ENCODE measurements at places on chromosomes 12 and 14.

- DNase-seq = no peak
These were observed 196.6 kb upstream of the EGLN3 start for GRCh38 chr14:34147461-34147860.

DNA sequence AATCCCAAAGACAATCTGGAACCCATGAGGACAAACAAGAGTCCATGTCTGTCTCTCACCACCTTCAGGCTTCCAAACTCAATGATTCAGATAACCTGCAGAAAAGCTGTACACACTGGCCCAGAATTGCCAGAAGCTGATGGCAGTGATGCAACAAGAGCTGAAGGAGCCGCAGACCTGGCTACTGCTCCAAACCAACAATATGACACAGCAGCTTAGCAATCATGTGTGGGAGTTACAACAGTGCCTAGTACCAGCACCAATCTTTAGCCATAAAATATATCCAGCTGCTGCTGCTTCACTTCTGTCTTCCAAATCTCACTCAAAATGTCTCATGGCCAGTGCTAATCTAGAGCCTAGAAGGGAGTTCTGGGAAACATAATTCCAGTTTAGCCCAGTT, 22.0 kb downstream of the RPS6KA5 start:
- DNase-seq = no peak

DNA sequence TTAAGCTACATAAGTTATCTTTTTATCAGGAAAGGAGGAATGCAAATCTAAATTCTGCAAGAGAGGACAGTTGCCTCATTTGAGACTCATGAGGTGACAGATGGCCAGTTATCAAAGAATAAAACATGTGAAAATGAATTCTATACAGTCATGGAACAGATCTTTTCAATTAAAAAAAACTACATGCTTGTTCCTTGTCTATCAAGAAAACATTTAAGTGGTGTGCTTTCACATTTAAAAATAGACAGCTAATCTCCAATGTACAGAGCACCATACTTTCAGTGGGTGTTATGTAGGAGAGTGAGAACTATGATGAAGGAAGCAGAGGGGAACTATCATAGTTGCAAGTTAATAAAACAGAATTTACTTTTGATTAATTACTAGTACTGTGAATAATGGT, 76.7 kb upstream of the TTC7B start:
- no peak for DNase-seq

DNA sequence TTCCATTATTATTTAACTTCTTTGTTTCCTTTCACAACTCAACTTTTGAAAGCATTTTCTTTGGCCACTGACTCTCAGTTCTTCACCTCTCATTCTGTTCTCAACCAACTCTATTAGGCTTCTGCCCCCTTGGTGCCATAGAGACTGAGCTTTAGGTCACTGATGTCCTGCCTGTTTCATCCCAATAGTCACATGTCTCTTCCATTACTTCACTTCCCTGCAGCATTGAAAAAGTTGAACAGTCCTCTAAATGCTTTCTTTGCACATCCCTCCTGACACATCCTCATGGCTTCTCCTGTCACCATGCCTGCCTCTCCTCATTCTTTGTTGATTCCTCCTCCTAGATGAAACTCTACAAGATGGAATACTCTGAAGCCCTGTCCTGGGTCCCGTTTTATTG, 2.7 kb downstream of the CLEC12A start:
- no peak for DNase-seq

DNA sequence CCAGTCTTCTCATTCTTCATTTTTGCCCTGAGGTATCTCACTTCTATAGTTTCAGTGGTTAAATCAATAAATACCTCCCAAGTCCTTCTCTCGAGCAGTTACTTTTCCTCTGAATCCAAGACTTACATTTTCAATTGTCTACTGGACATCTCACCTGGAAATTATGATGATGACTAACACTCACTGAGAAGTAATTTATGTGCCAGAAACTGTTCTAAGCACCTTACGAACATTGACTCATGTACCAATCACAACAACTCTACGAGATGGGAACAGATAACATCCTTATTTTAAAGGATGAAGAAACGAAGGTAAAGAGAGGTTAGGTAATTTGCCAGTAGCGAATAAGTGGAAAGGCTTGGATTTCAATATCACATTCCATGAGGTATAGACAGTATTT, 94.1 kb downstream of the EML5 start:
- DNase-seq = no peak

GRCh38 chr12:127170226-127171180, 1096.5 kb upstream of the TMEM132C start:
- DNase-seq = no peak

- no peak for DNase-seq
These were observed 15.0 kb downstream of the ANKLE2 start for GRCh38 chr12:132746613-132747012.

DNA sequence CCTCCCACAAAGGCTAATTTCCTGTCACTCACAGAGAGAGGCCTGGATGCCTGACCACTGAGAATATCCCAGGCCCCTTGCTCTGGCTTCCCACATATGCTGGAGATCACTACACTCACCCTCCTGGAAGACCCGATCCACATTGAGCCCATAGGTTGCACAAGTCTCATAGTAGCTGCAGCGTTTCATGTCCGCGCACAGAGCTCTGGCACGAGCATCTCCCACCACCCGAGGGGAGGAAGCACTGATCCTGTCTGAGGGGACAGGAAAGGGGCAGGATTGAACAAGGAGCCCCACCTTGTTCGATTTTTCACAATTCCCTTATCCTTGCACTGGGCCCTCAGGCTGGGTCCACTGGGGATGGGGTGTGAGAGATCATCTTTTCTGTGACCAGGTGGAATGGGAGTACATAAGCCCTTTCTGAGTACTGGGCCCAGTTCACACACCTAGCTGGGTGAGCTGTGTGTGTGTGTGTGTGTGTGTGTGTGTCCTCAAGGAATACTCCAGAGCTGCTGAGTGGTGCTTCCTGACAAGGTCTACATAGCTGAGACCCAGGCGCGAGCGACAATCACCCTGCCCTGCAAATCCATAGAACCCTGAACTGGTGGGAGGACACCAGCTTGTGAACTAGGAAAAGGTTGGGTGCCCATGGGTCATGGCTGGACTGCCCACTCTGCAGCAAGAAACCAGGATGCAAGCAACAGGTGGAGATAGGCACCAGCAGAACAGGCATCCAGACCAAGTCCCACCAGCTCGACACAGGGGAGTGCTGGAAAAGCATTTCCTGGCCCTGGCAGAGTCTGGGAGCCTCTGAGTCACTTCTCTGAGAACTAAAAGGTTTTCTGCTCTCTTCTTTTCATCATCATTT, 5.6 kb downstream of the AGAP2 start:
- no peak for DNase-seq

GRCh38 chr14:29851397-29851796, 76.2 kb downstream of the PRKD1 start:
- DNase-seq = peak; percentile 12

GRCh38 chr12:108240928-108241327, 98.2 kb downstream of the CMKLR1 start:
- DNase-seq = no peak

- peak; percentile 80 for DNase-seq
These were observed 125.9 kb downstream of the ALX1 start for GRCh38 chr12:85405781-85406522.

- DNase-seq = no peak
These were observed 165.4 kb upstream of the TMEM260 start for GRCh38 chr14:56414236-56414635.

DNA sequence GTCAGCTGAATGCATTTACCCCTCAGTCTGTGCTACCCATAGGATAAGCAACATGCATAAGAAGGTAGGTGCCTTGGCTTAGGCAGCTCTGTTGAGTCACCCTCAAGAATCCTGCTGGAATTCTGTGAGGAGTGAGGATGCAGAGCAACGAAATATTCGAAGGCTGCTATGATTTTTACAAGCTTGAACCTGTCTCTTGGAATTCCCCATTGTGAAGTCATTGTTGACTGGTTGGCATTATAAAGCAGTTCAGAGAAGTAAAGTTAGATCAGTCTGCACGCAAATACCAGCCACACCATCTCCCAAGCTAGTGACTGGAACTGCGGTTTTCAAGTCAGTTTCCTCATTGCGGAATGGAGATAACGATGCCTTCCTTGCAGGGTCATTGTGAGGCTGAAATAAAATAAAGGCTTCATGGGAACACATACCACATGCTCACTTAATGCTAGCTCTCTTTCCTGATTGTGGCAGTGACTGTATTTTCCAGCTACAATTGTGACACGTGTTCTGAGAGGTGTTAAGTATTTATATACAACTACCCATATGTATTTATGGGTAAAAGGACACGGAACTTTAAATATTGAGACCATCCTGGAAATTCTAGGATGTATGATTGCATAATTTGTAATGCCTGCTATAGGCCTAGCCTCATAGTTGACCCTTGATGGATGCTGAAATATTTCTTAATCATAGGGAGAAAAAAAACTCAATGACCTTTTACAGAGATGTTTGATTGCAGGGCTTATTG, 96.7 kb downstream of the ETV6 start:
- no peak for DNase-seq

DNA sequence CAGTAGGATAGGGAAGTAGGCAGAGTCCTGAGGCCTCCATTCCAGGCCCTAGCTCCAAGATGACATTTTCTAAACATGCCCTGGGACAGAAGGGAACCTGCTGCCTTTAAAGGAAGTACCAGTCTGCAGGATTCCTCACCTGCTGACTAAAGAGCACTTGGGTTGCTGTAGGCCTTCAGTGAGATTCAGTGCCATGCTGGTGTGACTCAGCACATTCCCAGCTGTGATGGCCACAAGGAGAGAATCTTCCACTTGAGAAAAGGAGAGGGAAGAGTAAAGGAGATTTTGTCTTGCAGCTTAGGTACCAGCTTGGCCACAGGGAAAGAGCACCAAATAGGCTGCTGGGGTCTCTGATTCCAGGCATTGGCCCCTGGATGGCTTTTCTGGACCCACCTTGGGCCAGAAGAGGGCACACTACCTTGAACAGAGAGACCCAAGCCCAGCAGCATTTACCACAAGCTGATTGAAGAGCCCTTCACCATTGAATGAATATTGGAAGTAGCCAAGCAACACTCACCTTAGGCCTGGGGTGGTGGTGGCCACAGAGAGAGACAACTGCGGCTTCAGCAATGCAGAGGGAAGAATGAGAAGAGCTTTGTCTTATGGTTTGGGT, 498.3 kb downstream of the KCNH5 start:
- DNase-seq = no peak

GRCh38 chr14:73935666-73936065, 14.2 kb downstream of the FAM161B start:
- no peak for DNase-seq

DNA sequence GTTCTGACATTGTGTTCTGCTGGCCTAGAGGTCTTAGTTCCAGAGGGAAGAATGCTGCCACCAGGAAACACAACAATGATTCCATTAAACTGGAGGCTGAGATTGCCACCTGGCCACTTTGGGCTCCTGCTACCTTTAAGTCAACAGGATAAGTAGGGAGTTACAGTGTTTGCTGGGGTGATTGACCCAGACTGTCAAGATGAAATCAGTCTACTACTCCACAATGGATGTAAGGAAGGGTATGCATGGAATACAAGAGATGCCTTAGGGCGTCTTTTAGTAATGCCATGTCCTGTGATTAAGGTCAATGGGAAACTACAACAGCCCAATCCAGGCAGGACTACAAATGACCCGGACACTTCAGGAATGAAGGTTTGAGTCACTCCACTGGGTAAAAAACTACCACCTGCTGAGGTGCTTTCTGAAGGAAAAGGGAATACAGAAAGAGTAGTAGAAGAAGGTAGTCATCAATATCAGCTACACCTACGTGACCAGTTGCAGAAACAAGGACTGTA, 852.6 kb downstream of the LRFN5 start:
- DNase-seq = no peak

DNA sequence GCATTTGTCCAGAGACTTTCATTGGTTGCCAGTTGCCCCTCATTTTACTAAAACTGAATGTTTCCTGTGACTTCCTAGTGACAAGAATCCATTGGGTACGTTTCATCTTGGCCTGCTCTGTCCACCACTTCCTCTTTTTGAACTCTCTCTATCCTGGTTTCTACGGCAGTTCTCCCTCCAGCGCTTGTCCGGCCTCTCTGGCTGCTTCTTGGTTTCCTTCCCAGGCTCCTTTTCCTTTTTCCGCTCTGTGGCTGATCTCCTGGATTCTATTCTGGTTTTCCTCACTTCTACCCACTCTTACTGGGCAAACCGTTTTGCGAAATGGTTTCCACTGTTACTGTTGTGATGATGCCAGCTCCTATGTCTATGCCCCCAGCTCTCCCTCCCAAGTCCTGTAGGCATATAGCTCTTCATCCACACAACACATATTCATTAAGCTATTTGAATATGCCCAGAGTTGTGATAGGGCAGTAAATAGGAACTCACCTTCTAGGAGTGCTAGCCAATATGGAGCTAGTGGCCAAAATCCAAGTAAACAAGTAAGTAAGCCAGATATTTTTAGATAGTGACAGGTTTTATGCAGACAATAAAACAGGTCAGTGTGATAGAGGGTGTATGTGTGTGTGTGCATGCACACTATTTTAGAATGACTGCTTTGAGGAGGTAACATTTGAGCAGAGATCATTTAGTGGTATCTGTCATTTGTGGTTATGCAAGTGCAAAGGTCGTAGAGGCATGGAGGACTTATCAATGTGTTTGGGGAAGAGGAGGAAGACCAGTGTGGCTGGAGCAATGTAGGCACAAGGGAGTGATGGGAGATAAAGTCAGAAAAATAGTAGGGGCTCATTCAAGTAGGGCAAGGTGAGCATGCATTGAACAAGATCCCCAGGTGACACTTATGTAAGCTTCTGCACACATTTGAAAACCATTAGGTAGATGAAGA, 27.9 kb upstream of the CTDSP2 start:
- DNase-seq = no peak

- peak; percentile 52 for DNase-seq
These were observed 52.2 kb upstream of the CD163 start for GRCh38 chr12:7555752-7556151.

DNA sequence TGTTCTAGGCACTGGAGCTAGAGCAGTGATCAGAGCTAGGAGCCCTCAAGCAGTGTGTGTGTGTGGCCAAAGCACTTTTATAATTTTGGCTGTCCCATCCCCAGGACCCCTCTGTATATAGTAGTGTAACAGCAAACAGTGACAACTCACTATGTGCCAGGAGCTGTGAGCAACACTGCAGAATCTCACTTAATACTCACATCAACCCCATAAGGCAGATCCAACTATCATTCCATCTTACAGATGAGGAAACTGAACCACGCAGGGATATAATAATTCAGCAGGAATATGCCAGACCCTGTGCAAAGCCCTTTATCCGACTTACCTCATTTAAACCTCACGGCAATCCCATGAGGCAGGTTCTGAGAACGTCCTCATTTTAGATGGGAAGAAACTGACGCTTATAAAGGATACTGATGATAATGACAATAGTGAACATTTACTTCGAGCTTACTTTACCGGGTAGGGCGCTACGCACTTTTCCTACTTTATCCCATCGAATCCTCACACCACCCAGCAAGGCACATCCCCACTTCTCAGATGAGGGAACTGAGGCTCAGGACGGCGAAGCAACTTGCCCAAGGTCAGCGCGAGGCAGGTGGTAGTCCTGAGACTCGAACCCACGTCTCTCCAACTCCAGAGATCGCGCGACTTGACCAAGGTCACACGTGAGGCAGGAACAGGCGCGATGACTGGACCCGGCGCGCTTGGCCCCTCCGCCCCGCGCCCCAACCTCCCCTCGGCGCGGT, 687 bp downstream of the RAB35 start:
- no peak for DNase-seq

- no peak for DNase-seq
These were observed 31.4 kb downstream of the CPM start for GRCh38 chr12:68901551-68901950.

- DNase-seq = no peak
These were observed 67.8 kb upstream of the FICD start for GRCh38 chr12:108447168-108447832.

GRCh38 chr12:47901063-47901717, 3.6 kb downstream of the VDR start:
- DNase-seq = no peak

- no peak for DNase-seq
These were observed 217.3 kb downstream of the C12orf75 start for GRCh38 chr12:105547786-105548185.
